Stimulated activated CD4-positive, alpha-beta T cell treated with anti-CD3 and anti-CD28 coated beads, Interleukin-15, amount 100 ng/mL, for 1 hour (primary cell): ENCODE measurements at places on chromosomes 3 and 15.

- DNase-seq = no peak
Measured at GRCh38 chr3:43198791-43199644, 87.3 kb upstream of the SNRK start.

GRCh38 chr3:146250449-146251382 lies at the start of gene PLSCR4:
Gene PLSCR4, minus strand, starts transcription at chr3:146251105. Its CDS starts 29,034 bp downstream, at chr3:146222071.
- no peak for DNase-seq

- no peak for DNase-seq
Measured at GRCh38 chr15:67175643-67176071, 78.8 kb downstream of the AAGAB start.

DNA sequence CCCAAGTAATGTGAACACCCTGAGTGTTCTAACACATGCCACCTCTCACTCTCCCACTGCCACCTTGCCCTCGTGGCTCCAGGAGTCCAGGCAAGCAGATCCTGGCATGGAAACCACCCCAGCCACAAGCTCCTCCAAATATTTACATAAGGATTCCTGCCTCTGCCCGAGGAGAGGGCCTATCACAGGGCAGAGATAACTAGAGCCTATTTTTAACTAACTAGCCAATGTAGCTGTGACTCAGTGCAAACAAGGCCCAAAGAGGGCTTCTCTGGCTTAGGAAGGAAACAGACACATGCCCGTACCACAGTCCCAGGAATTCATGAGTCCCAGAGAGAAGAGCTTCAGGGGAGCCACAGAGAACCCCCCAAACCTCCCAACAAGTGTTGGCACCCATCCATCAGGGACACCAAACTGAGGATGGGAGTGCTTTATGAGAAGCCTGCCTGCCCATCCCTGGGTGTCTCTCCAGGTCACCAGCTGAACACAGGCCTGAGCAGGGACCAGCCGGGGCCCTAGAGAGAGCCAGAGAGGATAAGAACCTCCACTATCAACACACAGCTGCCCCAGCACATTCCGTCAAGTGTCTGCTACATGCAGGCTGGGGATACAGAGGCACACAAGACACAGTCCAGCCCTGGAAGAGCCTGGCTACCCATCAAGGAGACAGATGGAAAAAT lies 9.2 kb downstream of the FYCO1 start:
- no peak for DNase-seq

- no peak for DNase-seq
Measured at GRCh38 chr3:181887685-181888084, 176.0 kb downstream of the SOX2 start.

GRCh38 chr15:60682615-60683014 lies 203.7 kb upstream of the ICE2 start:
- DNase-seq = no peak

- no peak for DNase-seq
Measured at GRCh38 chr15:36938764-36939163, 161.6 kb downstream of the MEIS2 start.

- no peak for DNase-seq
Measured at GRCh38 chr3:47370887-47371697, 9.7 kb upstream of the PTPN23 start.

DNA sequence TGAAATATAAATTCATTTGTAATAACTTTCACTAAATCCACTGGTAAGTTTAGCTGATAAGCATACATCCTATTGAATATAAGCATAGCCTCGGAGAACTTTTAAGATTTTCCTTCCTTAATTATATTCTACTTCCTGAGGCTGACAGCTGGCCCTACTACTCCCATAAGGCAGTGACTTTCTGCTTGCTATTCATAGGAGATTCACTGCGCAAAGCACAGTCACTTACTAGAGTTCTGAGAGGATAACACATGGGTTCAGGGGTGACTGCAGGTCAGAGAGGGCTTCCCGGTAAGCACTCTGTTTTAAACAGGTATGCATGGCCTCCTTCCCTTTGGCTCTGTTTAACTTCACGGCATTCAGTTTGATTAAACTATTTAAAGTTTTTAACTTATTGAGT lies 75.8 kb downstream of the FAIM start:
- DNase-seq = no peak

- DNase-seq = no peak
Measured at GRCh38 chr15:88401251-88401995, 65.8 kb downstream of the MRPL46 start.
